Fibroblast of skin of right biceps (primary cell): ENCODE measurements at places on chromosomes 16 and 17.

- no peak for DNase-seq
These were observed 41.1 kb downstream of the TSC2 start for GRCh38 chr16:2088759-2089358.

GRCh38 chr16:77977339-77977738, 45.0 kb upstream of the CLEC3A start:
- no peak for DNase-seq

DNA sequence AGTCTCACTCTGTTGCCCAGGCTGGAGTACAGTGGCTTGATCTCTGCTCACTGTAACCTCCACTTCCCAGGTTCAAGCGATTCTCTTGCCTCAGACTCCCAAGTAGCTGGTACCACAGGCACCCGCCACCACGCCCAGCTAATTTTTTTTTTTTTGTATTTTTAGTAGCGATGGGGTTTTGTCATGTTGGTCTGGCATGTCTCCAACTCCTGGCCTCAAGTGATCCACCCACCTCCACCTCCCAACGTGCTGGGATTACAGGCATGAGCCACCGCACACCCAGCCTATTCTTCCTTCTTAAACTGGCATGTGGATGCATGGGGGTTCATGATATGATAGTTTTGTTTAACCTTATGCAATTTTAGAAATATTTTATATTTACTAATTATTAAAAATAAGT, 39.4 kb upstream of the VWA3A start:
- no peak for DNase-seq

- DNase-seq = no peak
These were observed 98.1 kb downstream of the CDH11 start for GRCh38 chr16:65023802-65024201.

DNA sequence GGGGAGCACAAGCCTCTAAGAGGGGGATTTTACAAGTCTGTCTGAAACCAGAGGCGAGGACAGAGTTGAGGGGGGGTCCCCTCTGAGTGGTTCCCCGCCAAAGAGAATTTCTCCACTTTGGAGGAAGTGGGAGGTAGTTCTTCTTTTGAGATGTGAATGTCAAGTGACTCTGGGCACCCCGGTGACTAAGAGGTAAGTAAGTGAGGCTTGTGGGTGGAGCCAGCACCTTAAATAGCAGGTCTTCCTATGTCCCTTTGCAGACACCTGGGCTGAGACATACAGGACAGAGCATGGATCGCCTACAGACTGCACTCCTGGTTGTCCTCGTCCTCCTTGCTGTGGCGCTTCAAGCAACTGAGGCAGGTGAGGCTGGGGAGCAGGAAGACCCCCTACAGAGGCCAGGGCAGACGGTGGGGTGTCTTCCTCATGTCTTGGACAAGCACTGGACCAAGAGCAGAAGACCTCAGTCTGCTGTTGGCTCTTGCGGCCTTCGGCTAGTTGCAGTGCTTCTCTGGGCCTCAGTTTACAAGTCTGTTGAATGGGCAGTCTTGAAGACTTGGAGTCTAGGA, at the start of gene CCL22:
Gene CCL22 (plus strand): TSS at position 257 of the 569 bp plus-strand sequence. CDS start 34 bp downstream, at position 291.
- DNase-seq = no peak

DNA sequence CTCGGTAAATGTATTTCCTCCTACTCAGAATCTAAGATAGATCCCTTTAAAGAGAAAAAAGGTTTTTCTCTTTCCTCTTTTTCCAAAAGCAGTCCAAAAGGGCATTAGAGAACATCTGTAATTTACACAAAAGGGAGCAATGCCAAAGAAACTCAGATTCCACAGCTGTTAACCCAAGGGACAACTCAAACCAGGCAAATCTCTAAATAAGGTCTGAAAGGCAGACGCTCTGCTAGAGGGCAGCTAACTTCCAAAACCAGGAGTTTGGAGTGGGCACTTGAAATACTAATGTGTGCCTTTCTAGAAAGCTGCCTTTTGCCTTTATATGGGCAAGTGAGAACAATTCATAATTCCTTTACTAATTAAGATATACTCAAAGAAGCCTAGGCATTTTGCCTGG, 435.7 kb downstream of the ZFHX3 start:
- DNase-seq = no peak

DNA sequence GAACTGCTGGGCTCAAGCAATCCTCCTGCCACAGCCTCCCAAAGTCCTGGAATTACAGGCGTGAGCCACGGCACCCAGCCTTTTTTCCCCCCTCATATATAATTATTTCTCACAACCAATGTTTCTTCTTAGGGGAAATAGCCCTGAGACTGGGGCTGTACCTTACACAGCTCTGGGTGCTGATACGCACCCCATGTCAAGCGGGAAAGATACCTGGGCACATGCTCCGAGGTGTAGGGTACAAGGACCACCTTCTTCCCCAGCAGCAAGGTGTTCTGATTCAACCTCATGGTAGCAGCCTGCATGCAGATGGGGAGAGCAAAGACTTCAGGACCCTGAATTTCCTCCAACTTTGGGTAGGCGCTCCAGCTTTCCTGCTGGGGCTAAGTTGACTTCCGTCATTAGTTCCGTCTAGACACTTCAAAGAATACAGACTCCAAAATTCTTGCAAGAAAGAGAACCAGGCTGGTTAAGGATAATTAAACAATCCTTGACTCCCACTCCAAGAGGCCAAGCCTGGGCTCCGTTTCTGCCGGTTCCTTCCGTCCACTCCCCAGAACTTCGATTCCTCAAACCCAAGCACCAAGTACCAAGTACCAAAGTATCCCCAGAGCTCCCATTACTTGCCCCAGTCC, 619 bp downstream of the NAT9 start:
- DNase-seq = no peak

- peak; percentile 52 for DNase-seq
These were observed 248.1 kb downstream of the HS3ST3A1 start for GRCh38 chr17:13353590-13353989.

- no peak for DNase-seq
These were observed 16.8 kb upstream of the ZNF287 start for GRCh38 chr17:16585796-16586195.

GRCh38 chr17:74194682-74195081, 8.8 kb upstream of the RPL38 start:
- DNase-seq = no peak

- no peak for DNase-seq
These were observed 48.5 kb upstream of the HS3ST3A1 start for GRCh38 chr17:13650096-13650675.

DNA sequence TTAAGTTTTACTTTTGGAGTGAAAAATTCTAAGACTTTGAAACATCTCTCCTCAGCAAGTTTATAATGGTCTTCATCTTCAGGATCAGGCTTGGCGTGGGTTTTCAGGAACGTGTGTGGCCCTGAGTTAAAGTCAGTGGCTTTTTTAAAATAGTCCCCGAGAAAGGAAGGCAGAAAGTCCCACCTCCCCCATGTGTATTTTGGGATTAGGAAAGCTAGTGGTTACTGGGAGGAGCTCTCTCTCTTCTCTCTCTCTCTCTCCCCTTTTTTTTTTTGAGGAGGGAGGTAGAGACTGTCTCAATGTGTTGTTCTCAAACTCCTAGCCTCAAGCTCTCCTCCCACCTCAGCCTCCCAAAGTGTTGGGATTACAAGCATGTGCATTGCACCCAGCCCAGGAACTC, 213.2 kb downstream of the IRX3 start:
- DNase-seq = no peak

- DNase-seq = peak; percentile 33
These were observed 27.5 kb downstream of the CEP295NL start for GRCh38 chr17:78875363-78876093.

- DNase-seq = no peak
These were observed 27.9 kb downstream of the SMG6 start for GRCh38 chr17:2275722-2276121.

DNA sequence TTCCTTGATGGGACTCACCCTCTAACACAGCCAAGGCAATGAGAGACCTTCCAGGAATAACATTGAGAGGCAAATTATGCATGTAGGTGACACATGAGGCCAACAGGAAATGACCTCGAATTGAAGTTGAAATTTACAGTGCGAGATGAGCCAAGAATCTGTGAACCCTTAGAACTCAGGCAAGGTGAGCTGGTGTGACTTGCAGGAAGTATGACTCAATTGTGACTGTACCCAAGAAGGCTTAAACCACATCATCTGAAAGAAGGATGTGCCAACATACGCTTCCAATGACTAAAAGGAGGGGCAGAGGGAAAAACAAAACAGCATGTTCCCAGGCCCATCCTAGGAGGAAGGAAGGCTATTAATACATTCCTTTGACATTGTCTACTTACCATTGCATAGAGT, 44.8 kb downstream of the PITPNC1 start:
- DNase-seq = peak; percentile 90

DNA sequence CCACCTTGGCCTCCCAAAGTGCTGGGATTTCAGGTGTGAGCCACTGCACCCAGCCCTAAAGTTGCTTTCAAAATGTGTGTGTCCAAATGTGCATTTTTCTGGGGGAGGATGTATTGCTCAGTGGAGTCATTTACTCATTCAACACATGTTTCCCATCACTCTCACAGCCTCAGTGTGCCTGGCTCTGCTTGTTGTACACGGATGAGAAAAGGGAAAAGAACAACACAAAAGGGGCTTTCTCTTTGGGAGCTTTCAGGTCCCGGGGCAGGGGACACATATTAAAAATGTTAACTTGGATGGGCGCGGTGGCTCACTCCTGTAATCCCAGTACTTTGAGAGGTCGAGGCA, 1.7 kb upstream of the PPL start:
- no peak for DNase-seq

DNA sequence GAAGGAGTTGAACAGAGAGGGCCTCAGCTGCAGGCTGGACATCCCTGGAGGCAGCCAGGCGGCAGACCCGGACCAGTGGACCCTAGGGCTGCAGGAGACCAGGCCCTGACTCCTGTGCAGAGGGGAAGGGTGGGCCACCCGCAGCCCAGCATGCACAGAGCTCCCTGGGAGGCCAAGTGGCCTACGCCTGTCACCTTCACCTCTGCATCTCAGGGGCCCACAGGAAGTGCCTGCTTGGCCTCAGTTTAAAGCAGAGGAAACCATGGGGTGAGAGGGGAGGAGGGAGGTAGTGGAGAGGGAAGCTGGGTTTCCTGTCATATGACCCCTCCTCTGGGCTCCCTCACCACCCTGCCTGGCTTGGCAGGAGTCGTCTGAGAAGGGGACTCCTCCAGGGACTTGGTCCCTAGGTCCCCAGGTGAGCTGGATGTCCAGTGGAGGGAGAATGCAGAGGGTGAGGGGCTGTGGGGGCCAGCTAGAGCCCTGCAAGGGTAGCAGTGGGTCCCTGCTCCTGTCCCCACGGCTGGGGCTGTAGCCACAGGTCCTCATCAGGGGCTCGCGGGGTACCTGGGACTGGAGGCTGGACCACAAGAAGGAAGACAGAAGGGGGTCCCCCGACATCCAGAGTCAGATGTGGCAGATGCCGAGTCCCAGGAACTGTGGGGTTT, at the start of gene TMC8:
Gene TMC8 (plus strand): TSS at position 335 of the 665 bp plus-strand sequence. CDS start 818 bp downstream, outside the sequence.
- DNase-seq = no peak

- no peak for DNase-seq
These were observed 4.8 kb upstream of the UBE2Z start for GRCh38 chr17:48903401-48903800.

DNA sequence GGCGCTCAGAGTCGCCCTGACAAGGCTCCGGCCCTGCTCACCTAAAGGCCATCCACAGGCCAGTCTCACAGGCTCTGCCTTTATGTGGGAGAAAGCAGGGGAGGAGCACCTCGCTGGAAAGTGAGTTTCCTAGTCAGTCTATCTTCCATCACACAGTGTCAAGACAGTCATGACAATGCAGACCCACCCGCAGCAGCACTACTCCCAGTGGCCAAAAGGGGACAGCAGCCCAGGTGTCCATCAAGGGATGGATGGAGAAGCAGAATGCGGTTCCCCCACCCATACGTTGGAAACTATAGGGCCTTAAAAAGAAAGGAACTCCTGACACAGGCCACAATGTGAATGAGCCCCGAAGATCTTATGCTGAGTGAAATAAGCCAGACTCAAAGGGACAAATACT, 226.8 kb downstream of the ENGASE start:
- no peak for DNase-seq

- peak; percentile 100 for DNase-seq
These were observed 7.2 kb upstream of the PDP2 start for GRCh38 chr16:66872943-66873684.

DNA sequence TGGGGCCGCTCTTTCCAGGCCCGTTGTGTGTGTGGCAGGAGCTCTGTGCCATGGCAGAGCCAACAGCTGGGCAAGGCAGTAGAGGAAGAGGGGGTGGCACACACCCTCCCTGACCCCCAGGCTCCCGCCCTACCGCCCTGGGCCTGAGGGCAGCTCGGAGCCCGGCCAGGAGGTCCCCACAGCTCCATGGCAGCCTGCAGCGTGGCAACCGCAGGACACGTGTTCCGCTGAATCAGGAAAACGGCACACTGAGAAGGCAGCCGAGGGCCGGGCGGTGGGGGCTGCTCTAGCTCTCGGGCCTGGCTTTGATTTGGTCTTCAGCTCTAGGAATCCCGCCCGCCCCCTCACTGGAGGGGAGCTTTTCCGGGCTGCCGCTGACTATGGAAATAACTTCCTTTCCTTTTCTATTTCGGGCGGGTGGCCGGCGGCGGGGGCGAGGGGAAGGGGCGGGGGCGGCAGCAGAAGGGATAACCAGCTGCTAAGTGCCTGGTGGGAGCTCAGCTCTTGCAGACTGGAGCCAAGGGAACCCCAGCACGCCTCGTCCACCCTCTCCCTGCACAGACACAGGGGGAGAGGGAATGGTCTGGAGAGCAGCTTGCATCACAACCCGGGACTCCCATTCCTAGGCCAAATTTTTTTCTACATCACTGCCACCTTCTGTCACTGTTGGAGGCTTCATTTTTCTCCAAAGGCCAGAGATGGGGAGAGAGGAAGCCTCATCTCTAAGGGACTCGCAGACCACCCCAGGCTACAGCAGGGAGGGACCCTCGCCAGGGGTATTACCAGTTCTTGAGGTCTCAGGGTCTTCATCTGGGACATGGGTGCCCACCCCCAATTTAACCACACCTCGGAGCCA, 24.8 kb upstream of the MRPS23 start:
- DNase-seq = peak; percentile 98

- DNase-seq = no peak
These were observed 1.9 kb downstream of the IGSF6 start for GRCh38 chr16:21650521-21650920.

DNA sequence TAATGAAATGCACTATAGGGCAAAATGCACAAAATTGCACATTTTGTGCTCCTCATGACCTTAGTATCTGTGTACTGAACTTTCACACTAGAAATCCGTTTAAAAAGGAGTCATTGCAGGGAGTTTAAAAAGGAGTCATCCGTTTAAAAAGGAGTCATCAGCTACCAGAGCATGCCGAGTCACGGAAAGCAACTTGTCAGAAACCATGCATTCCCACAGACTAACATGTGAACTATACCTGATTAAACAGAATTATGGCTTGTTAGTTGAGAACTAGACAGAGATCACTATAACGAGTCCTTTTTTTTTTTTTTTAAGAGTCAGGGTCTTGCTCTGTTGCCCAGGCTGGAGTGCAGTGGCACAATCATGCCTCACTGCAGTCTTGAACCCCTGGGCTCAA, 35.9 kb downstream of the SLC6A4 start:
- no peak for DNase-seq

DNA sequence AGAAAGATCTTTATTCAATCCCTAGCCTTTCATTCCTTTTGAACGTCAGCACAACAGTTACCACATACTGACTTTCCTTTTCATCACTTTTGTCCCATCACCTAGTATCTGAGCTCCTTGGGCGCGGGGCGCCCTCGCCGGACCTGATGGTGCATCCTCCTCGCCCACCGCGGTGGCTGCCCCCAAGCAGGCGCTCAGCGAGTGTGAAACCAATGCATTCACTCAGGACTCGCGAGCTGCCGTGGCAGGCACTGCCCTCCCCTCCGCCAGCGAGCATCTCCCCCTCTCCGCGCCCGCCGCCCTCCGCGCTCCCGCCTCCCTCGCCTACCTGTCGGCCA, 756 bp downstream of the KLHL11 start:
- no peak for DNase-seq

GRCh38 chr16:80117556-80118130, 423.1 kb upstream of the DYNLRB2 start:
- DNase-seq = no peak

GRCh38 chr17:6166492-6167179, 96.5 kb downstream of the WSCD1 start:
- DNase-seq = no peak
